ENCODE measurements at places on chromosomes 5 and 9.

DNA sequence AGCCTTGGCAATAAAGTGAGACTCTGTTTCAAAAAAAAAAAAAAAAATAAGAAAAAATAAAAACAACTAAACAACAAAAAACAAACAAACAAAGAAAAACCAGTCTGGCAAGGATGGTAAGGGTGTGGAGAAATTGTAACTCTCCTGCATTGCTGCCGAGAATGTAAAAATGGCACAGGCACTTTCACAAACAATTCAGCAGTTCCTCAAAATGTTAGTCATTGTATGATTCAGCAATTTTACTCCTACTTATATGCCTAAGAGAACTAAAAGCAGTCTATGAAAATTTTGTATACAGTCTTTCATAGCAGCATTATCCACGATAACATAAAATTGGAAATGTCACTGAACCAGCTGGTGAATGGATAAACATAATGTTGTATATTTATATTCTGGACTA, 280.4 kb downstream of the CDH9 start:
- no peak for DNase-seq

- no peak for DNase-seq
Measured at GRCh38 chr5:117424559-117424958, 849.9 kb upstream of the SEMA6A start.

DNA sequence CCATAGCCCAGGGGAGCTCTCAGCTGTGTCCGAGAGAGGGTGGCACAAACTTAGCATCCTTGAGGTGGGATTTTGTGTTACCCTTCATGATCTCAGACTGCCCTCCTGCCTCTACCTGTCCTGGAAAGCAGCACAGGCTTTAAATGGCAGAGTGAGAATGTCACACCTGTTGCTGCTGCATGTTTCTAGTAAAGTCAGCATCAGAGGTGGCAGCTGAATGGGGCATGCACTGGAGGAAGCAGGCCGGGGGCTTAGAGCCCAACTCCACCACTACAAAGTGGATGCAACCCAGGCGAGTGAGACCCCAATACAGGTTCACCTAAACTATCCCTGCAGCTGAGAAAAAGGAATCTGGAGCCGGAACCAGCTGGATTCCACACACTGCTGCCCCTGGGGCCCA, 51.6 kb downstream of the MACROH2A1 start:
- no peak for DNase-seq

GRCh38 chr5:59097712-59098111, 514.8 kb downstream of the RAB3C start:
- DNase-seq, result no peak

DNA sequence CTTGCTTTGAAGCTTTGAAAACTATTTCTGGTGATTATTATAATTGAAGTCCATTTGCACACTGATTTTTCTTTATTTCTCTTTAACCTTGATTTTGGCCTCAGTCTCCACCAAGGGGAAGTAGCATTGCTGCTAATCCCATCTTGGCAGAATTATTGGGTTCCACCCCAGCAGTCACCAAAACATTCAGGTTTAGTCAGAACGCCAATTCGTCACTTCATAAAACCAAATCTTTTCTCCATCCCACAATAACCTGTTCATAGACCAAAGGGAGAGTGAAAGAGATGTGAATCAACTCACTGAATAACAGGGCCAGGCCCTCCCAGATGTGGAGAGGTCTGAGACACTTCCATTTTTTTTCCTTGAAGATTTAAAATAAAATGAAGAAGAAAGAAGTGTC, 95.1 kb upstream of the VCAN start:
- DNase-seq, result no peak

- DNase-seq, result no peak
Measured at GRCh38 chr5:176341325-176342157, 20.0 kb downstream of the KIAA1191 start.

GRCh38 chr5:115657881-115658233, 32.0 kb upstream of the TMED7 start:
- no peak for DNase-seq

GRCh38 chr5:93054424-93055163, 526.4 kb downstream of the NR2F1-AS1 start:
- no peak for DNase-seq

- no peak for DNase-seq
Measured at GRCh38 chr9:127707766-127708165, 978 bp downstream of the CFAP157 start.

DNA sequence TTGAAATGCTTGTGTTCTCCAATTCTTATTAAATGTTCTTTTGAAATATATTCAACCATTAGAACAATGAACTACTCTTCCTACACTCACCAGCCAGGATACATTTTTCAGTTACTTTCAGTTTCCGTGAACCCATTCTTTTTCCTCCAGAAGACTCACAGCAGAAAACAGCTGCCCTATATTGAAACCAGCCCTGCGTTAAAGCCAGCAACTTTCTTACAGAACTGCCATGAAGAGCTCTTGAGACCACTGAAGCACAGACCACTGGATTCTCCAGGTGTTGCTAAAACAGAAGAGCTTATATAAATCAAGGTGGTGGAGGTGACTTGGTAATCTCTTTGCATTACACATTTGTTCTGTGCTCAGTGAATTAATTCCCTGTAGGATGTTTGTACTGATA, 365.9 kb upstream of the C9orf72 start:
- no peak for DNase-seq
